T follicular helper cell (primary cell): ENCODE measurements at places on chromosomes 1 and 21.

GRCh38 chr21:42440187-42440792 is 36.6 kb downstream of the UBASH3A start:
- no peak for DNase-seq

DNA sequence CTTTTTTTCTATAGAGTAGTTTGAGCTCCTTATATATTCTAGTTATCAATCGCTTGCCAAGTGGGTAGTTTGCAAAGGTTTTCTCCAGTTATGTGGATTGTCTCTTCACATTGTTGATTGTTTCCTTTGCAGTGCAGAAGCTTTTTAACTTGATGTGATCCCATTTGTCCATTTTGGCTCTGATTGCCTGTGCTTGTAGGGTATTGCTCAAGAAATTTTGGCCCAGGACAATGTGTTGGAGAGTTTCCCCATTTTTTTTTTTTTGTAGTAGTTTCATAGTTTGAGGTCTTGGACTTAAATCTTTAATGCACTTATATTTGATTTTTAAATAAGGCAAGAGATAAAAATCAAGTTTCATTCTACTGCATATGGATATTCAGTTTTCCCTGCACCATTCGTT is 774.8 kb upstream of the ADAMTS5 start:
- no peak for DNase-seq

- DNase-seq = no peak
Observed at GRCh38 chr1:116340506-116341231, 32.4 kb upstream of the ATP1A1 start.

- DNase-seq = no peak
Observed at GRCh38 chr1:165647517-165647916, 16.5 kb downstream of the MGST3 start.

DNA sequence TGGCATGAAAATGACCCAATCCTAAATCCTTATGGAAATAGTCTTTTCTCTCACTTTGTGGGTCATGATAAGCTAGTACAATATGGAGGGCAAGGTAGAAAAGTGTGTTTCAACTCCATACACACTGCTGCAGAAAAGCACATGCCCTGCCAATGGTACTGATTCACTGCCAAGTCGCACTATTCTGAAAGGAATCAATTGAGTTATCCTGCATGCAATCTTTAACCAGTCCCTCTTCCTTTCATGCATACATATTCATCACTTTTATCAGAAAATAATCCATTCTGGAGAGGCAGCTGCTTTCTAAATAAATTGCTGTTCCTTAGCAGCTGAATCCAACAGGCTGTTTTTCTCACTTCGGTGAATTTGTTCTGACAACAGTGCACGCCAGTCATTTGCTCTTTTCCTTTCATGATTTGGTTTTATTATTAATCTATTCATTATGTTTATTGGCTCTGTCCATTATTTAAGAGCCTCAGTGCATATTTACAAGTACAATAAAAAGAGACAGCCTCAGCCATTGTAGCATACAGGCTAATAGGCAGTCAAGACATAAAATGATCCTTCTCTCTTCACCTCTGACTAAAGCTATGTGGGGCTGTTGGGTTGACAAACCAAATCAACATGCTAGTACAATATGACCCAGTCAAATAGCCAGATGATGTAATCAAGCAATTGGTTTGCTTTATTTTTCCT is 108.8 kb downstream of the CHD1L start:
- DNase-seq = no peak

DNA sequence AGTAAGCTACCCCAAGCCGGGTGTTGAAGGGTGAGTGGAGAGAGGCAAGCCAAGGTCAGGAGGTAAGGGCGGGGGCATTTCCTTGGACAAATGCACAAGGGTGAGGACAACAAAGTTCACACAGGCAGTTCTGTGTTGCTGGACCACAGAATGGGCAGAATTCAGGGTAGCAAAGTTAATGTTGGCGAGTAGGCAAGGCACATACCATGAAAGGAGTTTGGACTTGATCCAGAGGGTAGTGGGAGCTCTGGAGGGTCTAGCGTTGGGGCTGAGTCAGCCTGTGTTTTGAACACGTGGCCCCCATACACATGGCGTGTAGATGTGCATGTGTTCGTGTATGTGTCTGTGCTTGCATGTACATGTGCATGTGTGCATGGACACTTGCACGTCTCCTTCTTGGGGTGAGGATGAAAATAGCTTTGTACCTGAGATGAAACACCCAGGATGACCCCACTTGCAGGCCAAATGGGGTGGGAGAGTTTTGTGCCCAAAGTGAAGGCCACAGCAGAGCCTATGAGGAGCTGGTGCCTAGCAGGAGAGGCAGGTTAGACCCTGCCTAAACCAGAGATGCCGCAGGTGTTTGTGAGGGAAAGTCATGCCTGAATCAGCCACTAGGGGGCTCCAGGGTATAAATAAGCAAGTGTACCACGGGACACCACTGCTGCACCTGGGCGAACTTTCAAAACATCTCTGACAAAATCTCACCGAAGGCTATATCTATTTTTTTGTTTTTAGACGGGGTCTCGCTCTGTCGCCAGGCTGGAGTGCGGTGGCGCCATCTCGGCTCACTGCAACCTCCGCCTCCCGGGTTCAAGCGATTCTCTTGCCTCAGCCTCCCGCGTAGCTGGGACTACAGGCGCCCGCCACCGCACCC is 21.8 kb downstream of the SLC27A3 start:
- peak; percentile 75 for DNase-seq

- no peak for DNase-seq
Observed at GRCh38 chr1:189623336-189623735, 854.3 kb downstream of the BRINP3 start.

DNA sequence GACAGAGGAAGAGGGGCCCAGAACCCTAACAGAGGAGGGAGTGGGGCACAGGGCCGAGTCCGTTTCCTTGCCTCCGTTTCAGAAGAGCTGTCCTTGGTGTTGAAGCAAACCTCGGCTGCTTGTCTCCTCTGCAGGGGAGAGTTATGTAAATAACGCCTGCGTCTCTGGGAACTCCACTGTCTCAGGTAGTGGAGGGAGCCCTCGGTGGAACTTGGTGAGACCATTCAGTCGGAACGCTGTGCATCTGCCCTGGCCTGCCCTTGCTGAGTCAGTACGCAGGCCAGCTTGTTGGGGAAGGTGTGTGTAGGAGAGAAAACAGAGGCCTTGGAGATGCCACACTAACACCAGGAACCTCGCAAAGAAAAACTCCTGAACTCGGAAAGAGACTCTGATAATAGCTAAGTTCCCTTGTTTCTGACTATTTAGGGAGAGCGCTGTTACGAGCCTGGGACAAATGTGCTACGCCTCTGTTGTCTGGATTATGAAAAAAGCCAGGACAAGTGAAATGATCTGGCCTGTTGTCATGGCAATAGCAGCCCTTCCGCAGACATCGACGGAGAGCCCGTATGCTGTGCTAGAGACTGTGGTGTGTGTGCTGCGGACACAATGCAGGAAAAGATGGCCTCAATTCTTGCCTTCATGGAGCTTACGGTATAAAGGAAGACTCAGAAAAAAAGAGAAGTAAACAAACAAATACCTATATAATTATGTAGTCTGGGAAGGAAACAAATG is 94.6 kb upstream of the AKT3 start:
- DNase-seq = no peak

GRCh38 chr1:78053498-78053897 is 7.7 kb downstream of the GIPC2 start:
- DNase-seq = no peak

DNA sequence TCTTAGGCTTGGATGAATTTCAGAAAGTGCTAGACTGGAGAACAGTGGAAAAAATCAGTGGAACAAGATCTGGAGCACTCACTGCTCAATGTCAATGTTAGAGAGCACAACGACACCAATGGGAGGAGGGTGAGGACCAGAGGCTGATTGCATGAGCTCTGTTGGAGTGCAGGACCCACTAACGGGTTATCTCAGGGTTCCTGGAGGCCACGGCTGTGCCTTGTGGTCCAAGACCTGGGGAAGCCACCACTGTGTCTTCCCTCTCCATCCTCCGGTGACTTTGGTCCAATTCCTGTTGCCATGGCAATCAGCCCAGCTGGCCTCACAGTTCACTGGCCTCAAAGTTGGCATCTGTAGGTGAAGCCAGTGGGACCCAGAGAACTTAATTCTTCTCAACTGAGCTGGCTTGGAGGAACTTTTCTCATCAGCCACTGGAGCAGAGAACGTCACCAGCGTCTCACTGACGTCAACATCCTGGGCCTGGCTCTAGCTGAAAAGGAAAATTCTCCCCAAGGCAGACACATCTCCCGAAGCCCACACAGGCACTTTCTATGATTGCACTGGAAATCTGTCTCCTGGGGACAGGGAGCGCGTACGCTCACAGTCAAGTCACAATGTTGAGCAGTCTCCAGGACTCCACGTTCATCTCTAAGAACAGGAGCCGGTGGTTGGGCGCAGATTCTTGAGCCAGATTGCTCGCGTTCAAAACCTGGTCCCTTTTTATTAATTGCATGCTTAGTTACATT is 21.9 kb upstream of the GPR157 start:
- DNase-seq = no peak

DNA sequence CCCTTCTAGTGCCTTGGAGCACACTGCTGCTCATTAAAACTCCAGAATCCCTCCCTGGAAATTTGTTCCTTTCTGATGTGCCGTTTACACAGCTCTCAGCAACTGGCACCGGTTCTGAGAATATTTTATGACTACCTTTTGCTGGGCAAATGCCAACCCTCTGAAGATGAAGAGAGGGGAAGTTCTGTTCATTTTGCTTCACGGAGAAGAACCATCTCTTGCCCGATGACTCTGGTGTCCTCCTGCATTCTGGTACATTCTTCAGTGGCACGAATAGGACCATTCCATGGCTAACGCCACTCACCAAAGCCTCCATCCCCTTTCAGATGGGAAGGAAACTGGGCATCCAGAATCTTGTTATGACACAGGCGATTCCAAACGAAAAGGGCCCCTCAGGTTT is 96.2 kb upstream of the SIM2 start:
- DNase-seq = no peak

DNA sequence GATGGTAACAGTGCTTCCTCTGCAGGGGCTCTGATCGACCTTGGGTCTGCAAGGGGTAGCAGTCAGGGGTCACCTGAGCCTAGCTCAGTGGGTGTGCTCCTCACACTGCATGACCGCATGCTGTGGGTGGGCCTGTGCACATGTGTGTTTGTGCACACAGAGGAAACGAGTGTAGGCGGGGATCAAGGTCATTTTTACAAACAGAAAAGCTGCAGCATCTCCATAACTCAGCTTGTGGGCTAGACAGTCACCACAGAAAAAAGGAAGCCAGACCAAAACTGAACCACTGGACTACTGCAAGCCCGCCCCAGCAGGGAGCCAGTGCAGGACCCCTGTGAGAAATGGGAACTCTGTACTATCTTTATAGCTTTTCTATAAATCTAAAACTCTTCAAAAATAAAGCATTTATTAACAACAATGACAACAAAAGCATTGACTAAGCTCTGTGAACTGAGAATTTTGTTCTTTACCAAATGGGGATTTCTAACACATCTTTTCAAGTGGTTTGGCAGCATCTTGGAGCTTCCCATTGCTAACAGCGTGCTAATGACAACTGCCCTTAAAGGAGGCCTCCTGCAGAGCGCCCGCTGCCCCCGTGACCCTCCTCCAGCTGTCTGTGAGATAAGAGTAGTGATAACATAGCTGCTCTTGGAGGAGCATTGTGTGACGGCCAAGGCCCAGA is 19.9 kb upstream of the NEK2 start:
- DNase-seq = no peak

- DNase-seq = no peak
Observed at GRCh38 chr1:82593561-82593960, 792.8 kb downstream of the ADGRL2 start.

DNA sequence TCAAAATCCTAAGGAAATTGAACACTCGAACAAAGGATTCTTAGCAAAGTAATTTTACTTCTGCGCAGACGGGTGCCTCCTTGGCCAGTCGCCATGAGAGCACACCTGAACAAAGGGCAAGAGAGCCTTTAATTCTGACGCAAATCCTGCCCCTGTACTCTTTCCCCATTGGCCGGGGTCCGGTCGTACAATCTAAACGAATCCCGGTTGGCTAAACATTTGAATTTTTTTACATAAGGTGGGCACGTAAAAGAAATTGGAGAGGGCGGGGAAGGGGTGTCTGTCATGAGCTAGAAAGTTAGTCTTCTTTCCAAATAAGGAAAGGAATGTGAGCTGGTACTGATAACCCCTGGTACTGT is 8.2 kb upstream of the IL22RA1 start:
- DNase-seq = no peak

DNA sequence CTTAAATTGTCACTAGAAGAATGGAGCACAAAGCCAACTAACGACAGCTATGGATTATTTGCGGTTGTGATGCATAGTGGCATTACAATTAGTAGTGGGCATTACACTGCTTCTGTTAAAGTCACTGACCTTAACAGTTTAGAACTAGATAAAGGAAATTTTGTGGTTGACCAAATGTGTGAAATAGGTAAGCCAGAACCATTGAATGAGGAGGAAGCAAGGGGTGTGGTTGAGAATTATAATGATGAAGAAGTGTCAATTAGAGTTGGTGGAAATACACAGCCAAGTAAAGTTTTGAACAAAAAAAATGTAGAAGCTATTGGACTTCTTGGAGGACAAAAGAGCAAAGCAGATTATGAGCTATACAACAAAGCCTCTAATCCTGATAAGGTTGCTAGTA is 13.5 kb downstream of the USP1 start:
- no peak for DNase-seq

GRCh38 chr1:39258146-39258924 is 53.8 kb downstream of the MACF1 start:
- DNase-seq = peak; percentile 57

GRCh38 chr1:51675177-51675780 is 58.4 kb downstream of the OSBPL9 start:
- DNase-seq = no peak

GRCh38 chr1:41613689-41614574 is 129.4 kb upstream of the EDN2 start:
- DNase-seq = no peak

GRCh38 chr1:232292818-232293217 is 337.1 kb downstream of the SIPA1L2 start:
- DNase-seq = no peak

DNA sequence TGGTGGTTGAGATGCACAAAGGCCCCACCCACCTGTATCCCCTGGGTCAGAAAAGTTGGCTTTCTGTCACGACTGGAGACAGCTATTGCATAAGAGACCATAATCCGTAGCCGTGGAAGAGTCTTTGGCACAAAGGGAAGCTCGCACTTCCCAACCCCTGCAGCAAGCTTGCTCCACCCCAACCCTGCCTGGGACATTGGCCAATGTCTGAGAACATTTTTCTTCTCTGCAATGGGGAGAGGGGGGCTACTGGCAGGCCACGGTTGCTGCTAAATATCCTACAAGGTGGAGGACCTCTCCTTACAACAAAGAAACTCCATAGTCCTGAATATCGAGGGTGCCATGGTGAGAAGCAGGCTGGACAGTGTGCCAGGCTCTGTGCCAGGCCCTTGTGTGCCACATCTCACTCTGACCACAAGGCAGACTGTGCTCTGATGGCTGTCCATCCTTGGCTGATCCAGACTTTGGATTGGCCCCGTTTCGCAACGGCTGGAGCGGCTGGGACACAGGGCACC is 104.1 kb downstream of the CSMD2 start:
- DNase-seq = no peak

GRCh38 chr21:41899426-41900202 is 20.5 kb upstream of the PRDM15 start:
- DNase-seq = no peak
